ENCODE measurements at places on chromosomes 3 and 15. TPM values are rescaled to one million over a fixed set of nuclear protein-coding genes. Genes with fewer than 3 reads are reported as not detected.

DNA sequence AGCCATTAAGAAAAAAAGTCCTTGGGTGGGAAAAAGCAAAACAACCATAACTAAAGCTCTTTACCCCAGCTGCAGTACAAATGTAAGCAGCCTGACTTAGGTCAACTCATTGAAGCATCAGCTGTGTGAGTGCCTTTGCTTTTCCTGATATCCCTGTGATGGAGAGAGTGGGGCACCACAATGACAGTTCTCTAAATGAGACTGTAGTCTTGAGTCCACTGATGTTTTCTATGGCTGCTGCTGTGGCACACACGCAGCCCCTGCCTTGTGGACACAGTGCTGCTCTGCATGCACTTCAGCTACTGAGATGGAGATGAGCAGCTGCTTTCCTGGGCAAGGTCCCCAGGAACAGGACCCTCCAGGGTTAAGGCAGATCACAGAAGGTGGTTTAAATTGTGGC is 173.2 kb downstream of the KCNAB1 start:
- DNase-seq = no peak

GRCh38 chr15:86919581-86919980 is 839.9 kb downstream of the AGBL1 start:
- DNase-seq = no peak

DNA sequence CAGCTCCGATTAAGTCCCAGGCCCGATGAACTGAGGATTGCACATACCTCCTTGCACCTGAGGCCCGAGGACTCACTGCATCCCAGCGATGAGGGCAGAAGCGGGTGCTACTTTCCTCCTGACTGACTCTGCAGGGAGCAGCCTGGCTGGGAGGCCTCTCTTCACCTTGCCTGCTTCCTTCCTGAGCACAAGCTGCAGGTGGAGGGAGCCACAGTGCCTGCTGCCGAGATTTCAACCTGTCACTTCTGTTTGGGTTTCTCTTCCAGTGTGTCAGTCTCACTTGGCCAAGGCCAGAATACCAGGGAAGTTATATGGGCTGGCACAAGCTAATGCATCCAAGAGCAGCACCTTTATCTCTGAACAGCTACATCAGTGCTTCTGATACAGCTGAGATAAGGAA is 185.4 kb downstream of the NTRK3 start:
- no peak for DNase-seq

- no peak for DNase-seq
Measured at GRCh38 chr3:65946438-65946837, 92.3 kb downstream of the MAGI1 start.

DNA sequence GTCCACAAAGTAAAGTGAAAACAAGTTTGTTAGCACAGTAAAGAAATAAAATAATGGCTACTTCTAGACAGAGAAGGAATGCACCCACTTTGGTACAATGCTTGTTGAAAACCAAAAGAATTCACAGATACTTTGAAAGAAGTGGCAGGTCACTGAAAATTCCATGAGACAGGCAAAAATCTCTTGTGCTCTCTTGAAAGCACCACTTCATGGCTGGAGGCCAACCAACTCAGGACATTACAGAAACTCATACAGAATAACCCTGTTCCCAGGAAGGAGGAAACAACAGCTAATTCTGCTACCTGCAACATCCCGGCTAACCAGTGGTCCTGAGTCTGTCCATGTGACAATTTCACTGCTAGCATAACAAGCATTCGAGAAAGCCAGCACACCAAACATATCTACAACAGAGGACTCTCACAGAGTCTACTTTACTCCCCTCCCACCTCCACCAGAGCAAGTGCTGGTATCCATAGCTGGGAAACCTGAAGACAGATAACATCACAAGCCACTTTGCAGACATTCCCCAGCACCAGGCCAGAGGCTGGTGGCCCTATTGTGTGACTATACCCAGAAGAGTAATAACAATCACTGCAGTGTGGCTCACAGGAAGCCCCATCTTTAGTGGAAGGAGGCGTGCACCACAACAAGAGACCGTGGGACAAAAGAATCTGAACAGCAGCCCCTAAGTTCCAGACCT is 255.3 kb upstream of the SLITRK3 start:
- DNase-seq = no peak

DNA sequence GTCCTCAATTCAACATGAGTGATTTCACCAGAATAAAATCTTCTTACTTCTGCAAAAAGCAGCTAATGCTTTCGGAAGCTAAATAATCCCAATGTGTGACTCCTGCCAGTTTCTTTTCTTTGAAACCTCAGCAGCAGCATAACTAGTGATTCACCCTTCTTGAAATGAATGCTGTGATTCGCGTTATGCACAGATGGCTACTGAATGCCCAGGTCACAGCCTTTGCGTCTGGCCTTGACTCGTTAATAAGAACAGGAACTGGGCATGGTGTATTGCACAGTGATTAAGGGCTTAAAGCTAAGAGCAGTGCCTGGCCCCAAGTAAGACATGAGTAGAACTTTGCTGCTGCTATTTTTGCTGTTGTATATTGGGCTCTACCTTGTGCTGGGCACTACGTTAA is 19.0 kb downstream of the CGNL1 start:
- DNase-seq = no peak

DNA sequence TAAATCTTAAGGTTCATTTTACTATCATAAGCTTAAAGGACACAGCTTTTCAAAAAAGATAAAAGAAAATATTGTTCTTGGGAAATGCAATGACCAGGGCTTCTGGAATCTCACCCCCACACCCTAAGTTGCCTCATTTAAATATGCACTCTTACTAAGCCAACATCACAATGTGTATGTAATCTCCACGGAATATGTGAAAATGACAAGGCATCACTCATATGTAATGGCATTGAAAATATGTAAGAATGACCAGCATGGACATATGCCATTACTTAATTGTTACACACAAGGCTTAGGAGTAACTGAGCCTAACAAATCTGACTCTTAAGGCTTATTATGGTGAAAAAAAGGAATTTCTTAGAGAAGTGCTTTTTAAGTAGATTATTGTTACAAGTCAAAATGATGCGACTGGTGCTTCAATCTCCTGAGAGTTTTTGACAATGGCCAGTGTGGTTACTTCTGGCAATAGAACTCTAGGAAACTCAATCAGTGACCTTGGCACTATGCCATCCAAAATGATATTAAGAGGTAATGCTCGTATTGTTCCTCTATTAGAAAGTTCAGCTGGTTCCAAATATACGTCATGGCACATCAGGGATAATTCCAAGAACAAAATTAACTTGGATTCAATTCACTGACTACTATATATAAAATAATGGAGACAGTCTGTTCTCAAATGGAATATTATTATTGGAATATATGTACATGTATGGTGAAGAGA is 290.0 kb upstream of the PLSCR5 start:
- DNase-seq = no peak

GRCh38 chr3:66012711-66013110 is 26.0 kb downstream of the MAGI1 start:
- DNase-seq = no peak

ATP13A4 gene
- total RNA-seq = 1.2 TPM

ERICH6 gene
- total RNA-seq = 0.49 TPM

LOXL1 gene
- total RNA-seq = 16.6 TPM

CADPS gene
- total RNA-seq = 1.1 TPM

SMAD6 gene
- total RNA-seq = 62.4 TPM
